ENCODE measurements at places on chromosomes 1 and 21.

DNA sequence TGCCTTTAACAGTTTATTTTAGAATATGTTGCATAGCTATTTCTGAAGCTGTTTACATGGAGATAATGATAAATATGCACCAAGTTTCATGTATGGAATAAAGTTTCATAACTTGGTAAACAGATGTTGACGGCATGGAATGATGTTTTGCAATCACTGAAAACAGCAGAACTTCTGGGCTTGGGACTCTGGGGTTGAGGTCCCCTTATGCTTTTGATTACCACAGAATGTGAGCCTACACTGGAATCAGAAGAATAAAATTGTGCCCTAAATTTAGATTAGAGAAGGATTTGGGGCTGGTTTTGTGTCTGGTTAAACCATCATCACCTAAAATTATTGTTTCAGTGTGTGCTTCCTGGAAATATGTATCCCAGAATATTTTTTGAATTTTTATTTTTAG lies 11.1 kb downstream of the KRTAP24-1 start:
- no peak for DNase-seq

- no peak for DNase-seq
Observed at GRCh38 chr21:15455819-15456462, 273.8 kb upstream of the USP25 start.

DNA sequence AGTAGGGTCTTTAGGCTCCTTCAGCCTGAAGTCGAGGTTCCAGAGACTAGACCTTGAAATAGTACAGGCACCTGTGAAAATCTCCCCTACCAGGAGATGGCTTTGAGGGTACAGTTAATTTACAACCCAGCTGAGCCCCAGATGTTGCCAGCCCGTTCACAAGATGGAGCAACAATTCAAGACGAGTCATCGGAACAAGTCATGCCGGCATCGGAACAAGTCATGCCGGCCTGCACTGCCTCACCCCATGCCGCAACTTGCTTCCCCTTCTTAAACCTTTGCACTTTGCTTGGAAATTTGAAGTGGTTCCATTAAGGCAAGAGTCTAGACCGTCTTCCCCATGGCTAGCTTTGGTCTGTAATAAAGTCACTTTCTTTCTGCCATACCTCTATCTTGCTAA lies 16.0 kb downstream of the HHAT start:
- no peak for DNase-seq

DNA sequence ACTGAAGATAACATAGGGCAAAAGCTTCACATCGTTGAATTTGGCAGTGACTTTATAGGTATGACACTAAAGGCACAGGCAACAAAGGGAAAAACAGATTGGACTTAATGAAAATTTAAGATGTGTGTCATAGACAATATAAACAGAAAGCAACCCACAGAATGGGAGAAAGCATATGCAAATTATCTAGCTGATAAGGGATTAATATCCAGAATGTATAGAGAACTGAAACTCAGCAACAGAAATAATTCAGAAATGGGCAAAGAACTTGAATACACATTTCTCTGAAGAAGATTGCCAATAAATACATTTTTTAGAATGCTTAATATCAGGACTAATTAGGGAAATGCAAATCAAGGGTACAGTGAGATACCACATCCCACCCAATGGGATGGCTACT lies 55.2 kb upstream of the ANGPTL1 start:
- no peak for DNase-seq

GRCh38 chr1:211704543-211704942 lies 29.1 kb upstream of the NEK2 start:
- no peak for DNase-seq

DNA sequence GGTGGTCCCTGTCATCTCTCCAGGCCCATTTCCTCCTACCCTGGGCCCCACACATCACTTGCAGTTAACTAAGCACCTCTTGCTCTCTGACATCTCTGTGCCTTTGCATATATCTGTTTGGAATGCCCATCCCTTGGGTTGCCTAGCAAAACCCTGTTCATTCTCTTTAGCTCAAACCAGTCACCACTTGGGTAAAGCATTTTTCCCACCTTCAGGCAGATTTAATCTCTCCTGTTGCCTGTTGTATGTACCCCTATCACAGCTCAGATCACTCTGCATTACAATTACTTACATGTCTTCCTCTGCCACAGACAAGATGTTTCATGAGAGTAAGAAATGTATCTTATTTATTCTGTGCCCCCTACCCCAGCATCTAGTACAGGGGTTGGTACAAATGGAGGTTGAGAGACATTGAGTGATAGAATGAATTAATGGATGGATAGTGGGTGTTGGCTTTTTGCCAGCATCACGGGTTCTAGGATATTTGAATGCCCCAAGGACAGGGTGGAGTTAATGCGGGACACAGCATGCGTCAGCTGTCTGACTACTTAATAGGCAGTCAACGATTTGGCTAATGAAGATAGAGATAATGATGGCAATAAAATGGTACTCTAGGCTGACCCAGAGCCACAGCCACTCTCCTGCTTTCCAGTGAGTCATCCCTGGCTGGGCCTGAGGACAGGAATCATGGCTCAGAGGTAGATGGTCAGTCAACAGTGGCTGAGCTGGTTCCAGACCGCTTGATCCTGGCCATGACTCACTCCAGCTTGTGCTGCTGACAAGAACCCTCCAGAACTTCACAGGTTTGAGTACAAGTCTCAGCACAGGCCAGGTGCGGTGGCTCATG lies 6.5 kb downstream of the NR0B2 start:
- no peak for DNase-seq

- DNase-seq = no peak
Observed at GRCh38 chr1:167262836-167263235, 42.1 kb downstream of the POU2F1 start.

DNA sequence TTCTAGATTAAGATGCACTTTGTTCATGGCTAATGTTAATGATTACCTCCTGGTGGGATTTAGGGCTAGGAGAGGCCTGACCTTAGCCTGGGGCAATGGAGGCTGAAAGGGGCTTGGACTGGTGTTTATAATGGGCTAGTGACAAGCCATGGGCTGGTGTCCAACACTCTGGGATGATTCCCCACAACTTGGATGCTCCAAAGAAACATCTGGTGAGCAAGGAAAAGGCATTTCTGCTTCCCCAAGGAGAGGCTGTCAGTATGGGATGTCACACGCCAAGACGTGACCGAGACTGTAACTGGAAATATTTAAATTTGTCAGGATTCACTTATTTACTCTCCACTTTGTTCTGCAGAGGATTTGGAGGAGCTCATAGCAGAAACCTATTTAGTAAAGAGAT lies 45.2 kb downstream of the PTPRU start:
- no peak for DNase-seq

- DNase-seq = no peak
Observed at GRCh38 chr1:47223921-47224675, 7.9 kb downstream of the TAL1 start.

DNA sequence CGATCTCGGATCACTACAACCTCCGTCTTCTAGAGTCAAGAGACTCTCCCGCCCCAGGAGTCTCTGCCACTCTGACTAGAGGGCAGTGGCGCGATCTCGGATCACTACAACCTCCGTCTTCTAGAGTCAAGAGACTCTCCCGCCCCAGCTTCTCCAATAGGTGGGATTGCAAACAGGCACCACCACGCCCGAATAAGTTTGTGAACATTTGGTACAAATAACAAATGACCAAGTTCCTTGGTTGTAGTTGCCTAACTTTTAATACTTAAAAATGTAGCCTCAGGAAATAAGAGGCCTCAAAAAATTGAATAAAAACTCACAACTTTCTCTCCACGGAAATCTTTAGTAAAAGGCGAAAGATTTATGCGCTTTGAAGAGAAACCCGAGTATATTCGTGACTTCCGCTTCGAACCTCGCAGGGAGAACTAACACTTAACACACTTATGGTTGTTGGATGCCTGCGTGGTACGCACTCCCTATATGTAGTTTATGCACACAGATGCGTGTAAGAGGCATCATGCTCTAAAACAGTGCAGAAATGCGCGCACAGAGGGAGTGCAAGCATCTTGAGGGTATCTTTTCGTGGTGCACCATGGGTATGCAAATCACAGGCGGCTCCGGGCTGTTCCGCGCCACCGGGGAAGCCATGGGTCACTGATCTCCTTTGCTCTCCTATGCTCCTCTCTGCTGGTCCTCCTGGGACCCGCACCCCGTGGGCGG lies 11.4 kb downstream of the BTBD19 start:
- DNase-seq = peak; percentile 78

GRCh38 chr1:9164919-9165318 lies 36.0 kb upstream of the GPR157 start:
- DNase-seq = no peak

GRCh38 chr1:54792686-54793282 lies 8.3 kb downstream of the TTC22 start:
- DNase-seq = no peak

DNA sequence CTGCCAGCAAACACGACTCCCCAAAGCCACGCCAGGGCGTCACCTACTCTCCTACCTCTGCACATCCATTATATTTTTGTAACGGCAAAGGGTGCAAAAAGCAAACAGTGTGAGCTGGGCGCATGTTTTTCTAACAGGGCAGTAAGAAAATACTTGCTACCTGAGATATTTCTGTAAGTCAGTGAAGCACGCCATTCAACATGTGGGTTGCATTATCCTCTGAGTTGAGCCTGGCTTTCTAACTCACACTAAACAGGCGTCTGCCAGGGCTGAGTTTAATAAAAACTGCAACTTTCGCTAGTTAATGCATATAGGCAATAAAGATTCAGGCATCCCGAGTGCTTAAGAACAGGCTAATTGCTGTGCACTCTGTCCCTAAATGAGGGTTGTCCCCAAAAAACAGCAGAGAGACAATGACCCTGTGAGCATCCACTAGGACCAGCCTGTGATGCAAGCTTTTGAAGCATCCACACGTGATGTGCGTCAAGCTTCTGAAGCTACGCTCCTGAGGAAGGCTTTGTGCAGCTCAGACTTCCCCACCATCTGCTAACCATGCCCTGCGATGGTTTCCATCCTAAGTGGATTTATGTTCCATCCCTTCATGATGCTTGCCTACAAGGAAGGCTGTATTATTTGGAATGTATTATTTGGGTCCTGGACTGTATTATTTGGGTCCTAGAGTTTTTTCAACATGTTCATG lies 70.0 kb upstream of the SIM2 start:
- no peak for DNase-seq

DNA sequence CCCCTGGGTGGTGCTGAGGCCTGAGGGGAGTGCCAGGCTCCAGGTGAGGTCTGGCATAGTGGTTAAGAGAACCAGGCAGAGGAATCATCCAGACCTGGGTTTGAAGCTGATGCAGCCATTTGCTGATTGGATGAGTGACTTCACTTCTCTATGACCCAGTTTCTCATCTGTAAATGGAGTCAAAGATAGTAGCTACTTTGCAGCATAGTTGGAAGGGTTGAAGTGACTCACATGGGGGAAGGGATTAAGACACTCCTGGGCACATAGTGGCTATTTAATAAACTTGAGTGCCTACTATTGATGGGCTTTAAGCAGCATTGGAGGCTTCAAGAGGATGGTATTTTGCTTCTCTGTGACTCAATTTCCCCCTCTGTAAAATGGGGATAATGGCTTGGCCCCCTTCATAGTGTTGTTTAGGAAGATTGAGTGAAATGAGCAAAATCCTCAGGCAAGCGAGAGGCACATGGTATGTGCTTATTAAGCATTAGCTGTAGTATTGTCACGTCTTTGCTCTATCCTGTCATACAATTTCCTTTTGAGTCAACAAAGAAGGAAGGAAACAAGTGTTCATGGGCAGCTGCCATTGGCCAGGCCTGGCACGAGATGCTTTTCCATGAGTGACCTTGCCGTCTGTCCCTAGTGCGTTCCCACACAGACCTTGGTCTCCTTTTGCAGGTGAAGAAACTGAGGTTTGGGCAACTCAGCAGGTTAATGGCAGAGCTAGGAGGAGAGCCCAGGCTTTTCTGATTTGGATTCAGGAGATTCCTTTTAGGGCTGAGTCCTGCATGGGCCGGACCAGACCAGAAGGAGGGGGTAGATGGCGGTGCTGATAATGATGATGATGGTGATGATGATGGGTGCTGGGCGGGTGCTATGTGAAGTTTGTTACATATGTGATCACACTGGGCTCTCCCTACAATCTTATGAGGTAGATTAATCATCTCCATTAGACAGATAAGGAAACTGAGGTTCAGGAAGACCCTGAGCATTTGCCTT lies 131.1 kb upstream of the WNT4 start:
- DNase-seq = no peak

- DNase-seq = no peak
Observed at GRCh38 chr1:102970496-102971078, 137.7 kb downstream of the COL11A1 start.

- no peak for DNase-seq
Observed at GRCh38 chr1:90724926-90725656, 8.0 kb upstream of the BARHL2 start.

DNA sequence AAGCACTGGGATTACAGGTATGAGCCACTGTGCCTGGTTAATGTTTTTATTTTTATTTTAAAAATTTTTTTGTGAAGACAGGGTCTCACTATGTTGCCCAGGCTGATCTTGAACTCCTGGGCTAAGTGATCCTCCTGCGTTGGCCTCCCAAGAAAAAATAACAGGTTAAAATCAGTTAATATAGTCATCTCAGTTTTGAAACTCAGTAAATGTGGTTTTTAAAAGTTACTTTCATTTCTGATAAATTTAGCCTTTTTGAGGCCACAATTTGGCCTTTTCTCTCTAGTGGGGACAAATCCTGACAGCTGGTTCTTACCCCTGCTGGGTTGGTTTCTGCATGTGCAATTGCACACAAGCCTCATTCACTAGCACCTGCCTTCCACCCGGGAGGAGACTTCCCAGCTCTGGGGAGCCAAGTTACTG lies 13.3 kb downstream of the PMF1 start:
- no peak for DNase-seq

GRCh38 chr1:177270863-177271262 lies 100.1 kb downstream of the BRINP2 start:
- DNase-seq = no peak

- DNase-seq = no peak
Observed at GRCh38 chr1:181742426-181742825, 259.1 kb downstream of the CACNA1E start.

GRCh38 chr1:67213164-67213563 lies 46.9 kb downstream of the IL23R start:
- DNase-seq = no peak

- DNase-seq = no peak
Observed at GRCh38 chr1:22654692-22655091, 1.7 kb downstream of the C1QB start.

DNA sequence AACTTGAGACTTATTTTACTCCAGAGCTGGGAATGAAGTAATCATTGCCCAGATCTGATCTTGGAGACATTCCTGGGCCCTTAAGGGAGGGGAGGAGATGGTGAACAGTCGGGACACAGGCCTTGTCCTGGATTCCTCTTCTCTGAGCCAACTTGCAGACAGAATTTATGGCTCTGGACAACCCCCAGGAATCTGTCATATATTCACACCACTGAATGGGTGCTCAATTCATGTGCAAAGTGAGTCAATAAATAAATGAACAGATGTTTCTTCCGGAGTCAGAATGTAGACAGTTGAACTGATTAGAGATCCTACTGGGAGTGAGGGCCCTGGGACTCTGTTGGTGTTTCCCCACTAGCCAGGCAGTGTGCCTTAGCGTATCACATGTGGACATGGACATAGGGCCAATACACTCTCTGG lies 2.6 kb downstream of the TUFT1 start:
- DNase-seq = peak; percentile 53

DNA sequence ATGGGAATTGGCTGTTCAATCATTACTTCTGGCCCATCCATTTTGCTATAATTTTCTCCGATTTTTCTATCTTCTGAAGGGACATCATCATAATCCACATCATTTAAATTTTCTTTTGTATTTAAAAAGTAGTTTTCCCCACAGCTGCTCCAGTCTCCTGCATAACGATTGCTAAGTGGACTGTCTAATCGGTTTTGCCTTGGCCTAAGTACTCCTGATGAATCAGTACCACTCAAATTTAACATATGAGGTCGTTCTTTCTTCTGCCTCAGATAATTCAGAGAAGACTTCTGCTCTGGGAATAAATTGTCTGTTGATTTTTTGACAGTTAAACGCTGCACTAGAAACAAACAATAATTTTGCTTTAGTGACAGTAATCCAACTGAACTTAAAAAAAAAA lies 41.9 kb downstream of the SYDE2 start:
- DNase-seq = no peak

All from DMS 273 treated with DMSO at 0.1 percent for 48 hours (cell line).